ENCODE measurements at places on chromosomes 16 and 17.

DNA sequence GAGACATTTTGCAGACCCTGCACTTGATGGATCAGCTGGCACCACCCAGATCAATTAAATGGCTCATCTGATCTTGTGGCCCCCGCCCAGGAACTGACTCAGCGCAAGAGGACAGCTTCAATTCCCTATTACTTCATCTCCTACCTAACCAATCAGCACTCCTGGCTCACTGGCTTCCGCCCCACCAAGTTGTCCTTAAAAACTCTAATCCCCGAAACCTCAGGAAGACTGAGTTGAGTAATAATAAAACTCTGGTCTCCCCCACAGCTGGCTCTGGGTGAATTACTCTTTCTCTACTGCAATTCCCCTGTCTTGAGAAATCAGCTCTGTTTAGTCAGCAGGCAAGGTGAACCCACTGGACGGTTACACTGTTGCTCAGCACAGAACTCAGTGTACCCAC is 23.6 kb downstream of the SPPL2C start:
- DNase-seq, result no peak

GRCh38 chr17:54882371-54882770 is 18.3 kb upstream of the TOM1L1 start:
- DNase-seq, result no peak

DNA sequence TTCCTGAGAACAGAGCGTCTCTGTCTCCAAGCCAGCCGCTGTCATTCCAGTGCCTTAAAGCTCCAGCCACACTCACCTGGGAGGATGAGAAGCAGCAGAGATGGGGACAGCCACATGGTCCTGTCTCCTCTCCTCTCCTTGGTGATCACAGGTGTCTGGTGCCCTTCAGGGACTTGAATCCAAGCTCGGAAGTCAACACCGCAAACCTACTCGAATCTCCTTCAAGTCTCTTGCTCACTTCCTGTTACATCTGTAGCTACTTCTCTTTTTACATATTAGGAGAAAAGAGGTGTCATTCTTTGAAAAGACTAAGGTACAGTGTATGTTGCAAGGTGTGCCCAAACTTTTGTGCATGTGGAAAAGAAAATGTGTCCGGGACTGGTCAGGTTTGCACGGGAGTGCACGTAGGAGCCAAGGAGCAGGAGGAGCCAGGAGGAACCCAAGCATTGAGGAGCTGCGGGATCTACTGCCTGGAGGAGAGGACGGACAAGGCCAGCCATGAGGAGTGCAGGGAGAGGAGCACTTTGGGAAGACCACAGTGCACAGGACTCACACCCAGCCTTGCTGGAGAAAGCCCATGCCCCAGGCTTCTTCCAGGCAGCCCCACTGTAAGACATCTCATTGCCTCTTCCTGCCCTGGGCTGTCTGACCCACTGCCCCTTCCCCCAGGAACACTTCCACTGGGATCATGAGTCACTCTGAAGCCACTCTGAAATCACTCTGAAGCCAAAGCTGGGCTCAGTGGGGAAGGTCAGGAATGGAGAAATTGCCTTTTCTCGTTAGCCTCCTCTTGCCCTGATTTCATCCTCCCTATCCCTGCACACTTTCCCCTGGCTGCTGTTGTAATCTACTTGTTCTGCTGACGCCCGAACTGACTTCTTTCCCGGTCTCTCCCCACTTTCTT is at the start of gene CD300LD:
TSS of gene CD300LD (minus strand) at position 197 of the 904 bp plus-strand sequence. CDS start at position 116, 81 bp downstream.
- no peak for DNase-seq

DNA sequence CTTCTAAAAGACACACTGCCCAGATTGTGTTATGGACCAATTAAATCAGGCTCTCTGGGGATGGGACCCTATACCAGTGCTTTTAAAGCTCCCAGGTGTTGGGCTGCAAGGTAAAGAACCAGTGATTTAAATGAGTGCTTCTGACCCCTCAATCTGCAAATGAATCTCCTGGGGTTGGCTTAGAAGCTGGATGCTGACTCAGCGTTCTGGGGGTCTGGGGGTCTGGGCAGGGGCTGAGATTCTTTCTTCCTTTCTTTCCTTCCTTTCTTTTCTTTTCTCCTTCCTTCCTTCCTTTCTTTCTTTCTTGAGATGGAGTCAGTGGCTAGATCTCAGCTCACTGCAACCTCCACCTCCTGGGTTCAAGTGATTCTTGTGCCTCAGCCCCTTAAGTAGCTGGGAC is 2.0 kb upstream of the TVP23A start:
- no peak for DNase-seq

- no peak for DNase-seq
Observed at GRCh38 chr17:49993423-49994060, 1.5 kb downstream of the DLX3 start.

DNA sequence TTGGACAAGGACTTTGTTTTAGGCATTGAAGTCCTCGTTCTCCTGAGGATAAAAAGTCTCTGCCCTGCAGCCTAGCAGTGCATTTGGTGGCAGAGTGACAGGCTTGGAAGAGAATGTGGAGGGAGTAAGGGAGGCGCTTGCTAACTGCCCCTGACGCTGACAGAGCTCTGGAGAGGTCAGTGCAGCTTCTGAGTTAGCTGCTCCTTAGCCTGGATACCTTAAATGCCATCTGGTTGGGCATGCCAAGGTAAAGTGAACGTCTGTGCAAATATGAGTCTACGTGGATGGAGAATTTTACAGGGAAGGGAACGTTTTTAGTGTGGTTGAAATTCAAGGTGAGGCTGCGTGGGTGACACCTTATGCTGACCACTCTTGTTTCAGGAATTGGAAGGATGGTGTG is 44.4 kb downstream of the SEC14L1 start:
- DNase-seq, result no peak

- peak; percentile 92 for DNase-seq
Observed at GRCh38 chr17:29778956-29779811, 150.8 kb downstream of the SSH2 start.

DNA sequence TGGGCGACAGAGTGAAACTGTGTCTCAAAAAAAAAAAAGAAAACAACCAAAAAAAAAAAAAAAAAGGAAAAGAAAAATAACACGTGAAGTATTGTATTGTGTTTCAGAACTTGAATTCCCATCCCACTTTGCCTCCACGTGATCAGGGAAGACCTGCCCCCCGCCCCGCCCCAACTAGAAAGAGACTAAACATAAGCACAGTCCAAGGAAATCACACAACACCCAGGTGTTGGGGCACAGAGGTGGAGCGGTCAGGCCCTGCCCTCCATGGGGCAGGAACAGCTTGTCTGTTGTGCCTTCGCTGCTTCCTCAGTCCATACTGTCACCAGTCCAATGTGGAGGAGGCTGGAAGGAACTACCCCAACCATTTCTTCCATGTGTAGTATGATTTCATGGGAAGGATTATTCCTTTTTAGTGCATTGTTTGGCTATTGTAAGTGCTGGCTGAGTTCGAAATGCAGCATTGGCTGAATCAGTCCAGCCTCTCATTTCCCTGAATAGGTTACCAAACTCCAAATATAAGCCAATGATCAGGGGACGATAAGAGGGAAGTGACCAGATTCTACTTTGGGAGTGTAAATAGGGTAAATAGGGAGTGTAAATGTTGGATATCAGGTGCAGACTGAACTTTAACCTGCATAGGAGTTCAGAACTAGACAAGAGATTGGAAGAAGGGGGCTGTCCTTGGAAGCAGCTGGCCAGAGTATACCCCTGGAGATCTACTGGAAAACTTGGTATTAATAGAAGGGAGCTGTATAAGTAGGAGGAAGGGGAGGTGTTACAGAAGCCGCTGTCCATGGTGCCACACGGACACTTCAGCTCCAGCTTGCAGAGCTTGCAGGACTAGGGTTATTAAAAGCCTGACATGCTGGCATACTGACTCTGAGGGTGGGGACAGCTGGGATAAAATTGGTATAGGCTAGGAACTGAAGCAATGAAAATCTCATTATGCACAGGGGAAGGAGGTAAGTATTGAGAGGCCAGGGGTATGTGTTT is 50.7 kb downstream of the TANGO6 start:
- no peak for DNase-seq

DNA sequence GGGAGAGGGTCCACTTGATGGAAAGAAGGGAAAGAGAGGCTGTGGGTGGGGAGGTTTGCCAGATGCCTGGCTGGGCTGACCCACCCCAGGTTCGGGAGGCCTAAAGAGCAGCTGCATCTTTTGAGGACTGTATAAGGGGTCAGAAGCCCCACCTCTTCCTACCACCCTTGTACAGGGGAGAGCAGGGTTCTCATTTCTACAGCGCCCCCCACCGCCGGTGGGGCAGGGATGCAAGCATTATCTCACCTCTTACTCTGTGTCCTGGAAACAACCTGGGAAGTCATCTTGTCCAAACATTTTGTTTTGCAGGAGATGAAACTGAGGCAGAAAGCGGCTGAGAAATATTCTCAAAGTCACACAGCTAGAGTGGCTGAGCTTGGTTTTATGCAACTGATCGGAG is 22.5 kb upstream of the CCDC182 start:
- no peak for DNase-seq

DNA sequence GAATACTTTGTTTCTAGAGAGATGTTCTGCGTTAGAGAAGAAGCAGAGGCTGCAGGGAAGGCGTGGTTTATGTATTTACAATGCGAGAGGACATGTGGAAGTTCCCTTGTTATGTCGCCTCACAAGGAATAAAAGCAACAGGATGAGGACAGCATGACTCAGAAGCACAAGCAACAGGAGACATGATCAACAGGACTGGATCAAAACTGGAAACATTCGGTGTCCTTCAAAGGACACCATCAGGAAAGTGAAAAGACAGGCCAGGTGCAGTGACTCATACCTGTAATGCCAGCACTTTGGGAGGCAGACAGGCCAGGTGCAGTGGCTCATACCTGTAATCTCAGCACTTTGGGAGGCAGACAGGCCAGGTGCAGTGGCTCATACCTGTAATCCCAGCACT is 52.6 kb downstream of the CCDC57 start:
- no peak for DNase-seq

DNA sequence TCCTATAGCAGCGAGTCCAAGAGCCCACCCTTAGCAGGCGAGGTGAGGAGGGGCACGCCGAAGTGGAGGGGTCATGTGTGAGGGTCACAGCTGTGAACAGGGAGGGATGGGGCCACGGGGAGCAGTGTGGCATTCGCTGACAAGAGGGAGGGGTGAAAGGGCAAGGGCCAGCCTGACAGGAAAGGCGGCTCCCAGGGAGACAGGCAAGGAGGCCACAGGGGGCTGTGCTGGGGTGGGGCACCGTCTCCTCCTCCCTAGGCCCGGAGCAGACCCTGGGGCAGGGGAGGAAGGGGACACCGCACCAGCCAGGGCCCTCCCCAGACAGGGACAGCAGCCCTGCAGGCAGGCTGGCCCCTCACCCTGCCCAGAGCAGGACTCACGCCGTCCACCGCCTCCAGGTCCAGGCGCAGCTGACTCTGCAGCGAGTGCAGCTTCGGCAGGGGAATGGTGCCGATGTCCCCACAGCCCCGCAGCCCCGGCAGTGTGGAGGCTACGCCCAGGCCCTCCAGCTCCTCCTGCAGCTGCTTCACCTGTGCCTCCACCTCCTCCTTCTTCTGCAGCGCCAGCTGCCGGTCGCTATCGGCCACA is 15.1 kb downstream of the GNPTG start:
- no peak for DNase-seq

- no peak for DNase-seq
Observed at GRCh38 chr16:88896238-88897070, 30.0 kb upstream of the PABPN1L start.

DNA sequence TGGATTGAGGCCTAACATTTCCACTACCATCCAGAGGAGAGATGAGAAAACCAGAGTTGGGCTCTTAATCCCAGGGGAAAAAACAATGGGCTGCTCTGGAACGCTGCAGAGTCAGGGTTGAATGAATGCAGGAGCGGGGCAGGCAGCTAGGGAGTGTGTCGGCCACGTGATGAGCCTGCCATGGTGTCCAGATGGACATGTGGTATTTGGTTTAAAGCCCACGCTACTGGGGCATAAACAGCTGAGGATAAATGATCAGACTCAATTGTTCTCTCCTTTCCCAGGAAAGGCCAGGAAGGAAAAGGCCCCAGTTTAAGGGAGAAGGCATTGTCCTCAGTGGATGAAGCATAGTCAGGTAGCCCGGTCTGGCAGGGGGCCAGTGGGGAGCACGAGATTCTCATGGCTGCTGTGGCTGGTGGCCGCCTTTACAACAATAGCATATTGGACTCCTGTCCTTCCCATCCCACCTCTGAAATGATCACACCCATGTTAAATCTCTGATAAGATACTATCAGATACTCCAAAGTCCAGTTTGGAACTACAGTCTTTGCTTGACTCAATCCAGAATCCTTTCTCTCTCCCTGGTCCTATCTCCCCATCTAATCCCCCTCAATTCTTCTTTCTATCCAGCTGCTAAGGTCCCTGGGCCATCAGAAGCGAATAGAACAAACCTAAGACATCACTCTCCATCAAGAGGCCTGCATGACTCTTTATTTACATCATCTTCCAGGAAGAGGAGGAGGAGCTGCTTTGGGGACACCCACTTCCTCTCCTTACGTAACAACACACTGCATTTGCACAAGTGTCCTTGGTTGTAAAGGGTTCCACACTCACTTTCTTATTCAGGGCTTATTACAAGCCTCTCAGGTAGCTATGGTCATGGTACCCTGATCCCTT is 20.4 kb downstream of the CA4 start:
- DNase-seq, result no peak

GRCh38 chr16:75101635-75102034 is 14.9 kb downstream of the LDHD start:
- no peak for DNase-seq

DNA sequence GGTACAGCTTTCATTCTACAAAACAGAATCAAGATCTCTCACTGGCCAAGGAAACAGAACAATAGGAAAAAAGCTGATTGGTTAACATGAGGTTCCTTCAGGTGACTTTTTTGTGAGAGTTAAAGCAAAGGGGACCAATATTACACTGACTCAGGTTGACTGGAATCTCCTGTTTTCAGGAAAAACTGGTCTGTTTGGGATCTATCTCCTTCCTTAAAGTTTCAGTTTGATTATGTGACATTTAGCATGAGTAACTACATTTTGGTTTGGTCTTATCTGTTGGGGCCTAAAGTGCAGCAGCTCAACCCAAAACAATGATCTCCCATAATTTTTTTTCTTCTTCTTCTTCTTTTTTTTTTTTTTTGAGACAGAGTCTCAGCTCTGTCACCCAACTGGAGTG is 9.7 kb downstream of the NUPR1 start:
- no peak for DNase-seq

- DNase-seq, result no peak
Observed at GRCh38 chr16:70551788-70552187, 28.2 kb downstream of the SF3B3 start.

GRCh38 chr17:63458478-63458877 is 12.4 kb upstream of the CYB561 start:
- no peak for DNase-seq

DNA sequence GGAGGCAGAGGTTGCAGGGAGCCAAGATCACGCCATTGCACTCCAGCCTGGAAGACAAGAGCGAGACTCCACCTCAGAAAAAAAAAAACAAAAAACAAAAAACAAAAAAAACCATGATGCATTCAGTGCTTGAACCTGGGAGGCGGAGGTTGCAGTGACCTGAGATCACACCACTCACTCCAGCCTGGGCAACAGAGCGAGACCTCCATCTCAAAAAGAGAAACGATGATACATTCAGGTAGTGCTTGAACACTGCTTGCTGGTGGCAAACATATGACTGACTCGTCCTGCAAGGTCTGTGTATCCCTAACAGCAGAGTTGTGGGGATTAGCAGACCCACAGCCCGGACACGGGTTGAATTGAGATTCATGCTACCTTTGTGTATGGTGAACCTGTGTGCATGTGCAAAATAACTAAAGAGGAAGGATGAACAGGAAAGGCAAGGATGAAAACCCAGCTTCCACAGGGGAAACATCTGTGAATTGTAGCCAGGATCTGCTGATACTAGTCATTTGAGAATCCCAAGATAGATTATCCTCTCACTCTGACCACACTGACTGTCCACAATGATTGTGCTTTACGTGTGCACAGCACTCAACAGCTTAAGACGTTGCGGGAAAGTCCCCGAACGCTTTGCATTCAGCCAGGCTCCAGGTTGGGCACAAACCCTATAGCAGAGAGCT is 52.4 kb upstream of the MRPS23 start:
- no peak for DNase-seq

- no peak for DNase-seq
Observed at GRCh38 chr17:29572691-29573557, 4.4 kb downstream of the TP53I13 start.
